K562 (cell line): ENCODE measurements at places on chromosomes 4 and X. TPM values are rescaled to one million over a fixed set of nuclear protein-coding genes. Genes with fewer than 3 reads are reported as not detected.
A peak's percentile ranks its signal among the peaks of the same experiment; 100 is the strongest.

The ATP1B4 gene
- polyA plus RNA-seq = not detected in 2 replicates

The ENAM gene
- polyA plus RNA-seq = not detected in 2 replicates

The CPLX1 gene
- polyA plus RNA-seq = 0.55 and 1.3 TPM in 2 replicates

The TIGD4 gene
- 0.24 and 0.28 TPM in 2 replicates for polyA plus RNA-seq

The SSX3 gene
- polyA plus RNA-seq = 79.7 and 100 TPM in 2 replicates

The NOCT gene
- 4.0 and 5.1 TPM in 2 replicates for polyA plus RNA-seq

The PRR32 gene
- not detected in 2 replicates for polyA plus RNA-seq

The BCOR gene
- 44.4 and 64.6 TPM in 2 replicates for polyA plus RNA-seq

The SHISA3 gene
- polyA plus RNA-seq = not detected in 2 replicates

The ASB9 gene
- polyA plus RNA-seq = 1.1 and 1.8 TPM in 2 replicates

The ZAR1 gene
- 0.12 and 0.57 TPM in 2 replicates for polyA plus RNA-seq

DNA sequence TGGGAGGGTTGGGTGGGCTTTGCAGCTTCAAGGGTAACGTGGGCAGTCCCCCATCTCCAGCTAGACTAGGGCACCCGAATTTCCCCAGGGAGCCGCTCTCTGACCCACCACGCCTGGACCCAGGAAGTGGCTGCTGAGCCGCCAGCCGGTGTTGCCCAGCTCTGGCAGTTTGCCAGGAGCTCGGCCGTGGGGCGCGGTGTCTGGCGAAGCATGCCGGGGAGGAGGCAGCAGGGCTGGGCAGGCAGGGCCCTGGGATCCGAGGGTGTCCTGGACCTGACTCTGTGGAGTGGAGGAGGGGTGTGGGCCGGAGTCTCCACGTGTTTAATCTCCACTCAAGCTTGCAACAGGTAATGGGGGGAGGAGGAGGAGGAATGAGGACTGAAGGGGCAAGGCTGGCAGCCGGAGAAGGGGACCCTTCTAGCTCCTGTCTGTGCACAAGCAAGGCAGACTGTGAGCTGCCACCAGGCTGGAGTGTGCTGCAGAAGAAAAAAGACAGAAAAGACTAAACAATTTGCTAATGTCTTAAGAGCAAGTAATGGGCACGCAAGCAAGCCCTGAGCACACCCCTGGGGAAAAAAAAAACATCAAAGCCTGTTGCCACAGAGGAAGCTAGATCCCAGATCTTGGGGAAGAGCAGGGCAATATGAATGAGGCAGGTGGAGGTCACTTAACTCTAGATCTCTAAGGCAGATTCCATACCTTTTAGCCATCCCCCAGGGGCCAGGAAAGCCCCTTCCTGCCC is 2.4 kb downstream of the LONRF3 start:
- H3K27ac ChIP-seq = peak overlapping the region; percentile 87; the same call in 2 of the 3 replicates
- H3K4me1 ChIP-seq = peaks cover 5% of the 10 kb centered on the region; the same call in 1 of the 3 replicates
- H3K27me3 ChIP-seq = peaks cover 4% of the 10 kb centered on the region; the same call in 1 of the 2 replicates
- peak overlapping the region; percentile 52 for H3K4me3 ChIP-seq

DNA sequence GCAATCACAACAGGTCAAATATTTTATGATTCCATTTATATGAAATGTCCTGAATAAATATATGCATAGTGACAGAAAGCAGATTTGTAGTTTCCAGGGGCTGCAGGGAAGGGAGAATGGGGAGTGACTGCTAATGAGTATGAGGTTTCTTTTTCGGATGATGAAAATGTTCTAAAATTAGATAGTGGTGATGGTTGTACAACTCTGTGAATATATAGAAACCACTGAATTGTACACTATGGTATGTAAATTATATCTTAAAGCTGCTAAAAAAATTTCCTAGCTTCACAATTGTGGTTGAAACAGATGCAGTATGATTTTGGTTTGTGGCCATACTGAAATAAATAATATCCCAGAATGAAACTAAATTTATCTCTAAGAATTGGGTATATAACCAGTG is 12.9 kb upstream of the IL2 start:
- no peak overlapping the region for H3K4me3 ChIP-seq
- DNase-seq = no peak
- no peaks in the 10 kb centered on the region for H3K36me3 ChIP-seq
- no peak overlapping the region for H3K27ac ChIP-seq
- H3K4me1 ChIP-seq = no peaks in the 10 kb centered on the region
- H3K27me3 ChIP-seq = no peaks in the 10 kb centered on the region

GRCh38 chrX:20011608-20012007 is 20.7 kb upstream of the BCLAF3 start:
- H3K27me3 ChIP-seq = no peaks in the 10 kb centered on the region
- no peaks in the 10 kb centered on the region for H3K4me1 ChIP-seq
- no peaks in the 10 kb centered on the region for H3K36me3 ChIP-seq
- H3K27ac ChIP-seq = no peak overlapping the region
- H3K4me3 ChIP-seq = no peak overlapping the region

- no peak overlapping the region for H3K4me3 ChIP-seq
- H3K4me1 ChIP-seq = no peaks in the 10 kb centered on the region
- no peaks in the 10 kb centered on the region for H3K27me3 ChIP-seq
These were observed 18.2 kb downstream of the NAAA start for GRCh38 chr4:75922588-75922987.

- no peak overlapping the region for H3K4me3 ChIP-seq
- peak overlapping the region; percentile 39; the same call in 1 of the 3 replicates for H3K27ac ChIP-seq
- H3K36me3 ChIP-seq = no peaks in the 10 kb centered on the region
- no peak for DNase-seq
- peaks cover 6% of the 10 kb centered on the region; the same call in 1 of the 3 replicates for H3K4me1 ChIP-seq
These were observed 184.0 kb downstream of the ARHGAP24 start for GRCh38 chr4:85658766-85659439.

DNA sequence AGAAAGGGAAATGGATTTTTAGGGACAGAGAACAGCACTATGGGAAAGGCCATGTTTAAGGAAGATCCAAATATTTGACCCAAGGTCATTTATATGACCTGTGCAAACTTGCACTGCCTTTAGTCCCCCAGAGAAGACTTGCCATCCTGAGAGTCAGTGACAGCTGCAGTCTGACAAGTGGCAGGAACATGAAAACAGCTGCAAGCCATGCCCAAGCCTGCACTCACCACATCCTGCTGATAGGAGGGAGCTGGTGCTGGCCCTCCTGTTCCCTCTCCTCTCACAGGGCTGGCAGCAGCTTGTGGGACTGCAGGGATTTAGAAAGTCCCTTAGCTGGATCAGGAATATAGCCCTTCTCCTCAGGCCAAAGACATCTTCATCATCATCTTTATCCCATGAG is 187.7 kb downstream of the RAP1GDS1 start:
- no peak overlapping the region for H3K27ac ChIP-seq
- H3K36me3 ChIP-seq = no peaks in the 10 kb centered on the region; the same call in 2 of the 3 replicates
- no peak for DNase-seq
- no peaks in the 10 kb centered on the region for H3K27me3 ChIP-seq
- no peak overlapping the region for H3K4me3 ChIP-seq

DNA sequence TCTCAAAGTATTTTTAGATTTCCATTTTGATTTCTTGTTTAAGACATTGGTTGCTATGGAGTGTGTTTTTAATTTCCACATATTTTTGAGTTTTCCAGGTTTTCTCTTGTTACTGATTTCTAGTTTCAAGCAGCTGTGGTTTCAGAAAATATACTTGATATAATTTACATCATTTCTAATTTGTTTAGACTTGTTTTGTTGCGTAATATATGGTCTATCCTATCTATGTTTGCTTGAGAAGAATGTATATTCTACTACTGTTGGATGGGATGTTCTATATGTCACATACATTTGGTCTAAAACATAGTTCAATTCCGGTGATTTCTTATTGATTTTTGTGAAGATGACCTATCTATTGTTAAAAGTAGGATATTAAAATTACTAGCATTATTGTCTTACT is 170.5 kb upstream of the EMCN start:
- no peaks in the 10 kb centered on the region for H3K27me3 ChIP-seq
- H3K36me3 ChIP-seq = no peaks in the 10 kb centered on the region
- no peak for DNase-seq
- no peak overlapping the region for H3K27ac ChIP-seq
- H3K4me3 ChIP-seq = no peak overlapping the region

GRCh38 chrX:13721371-13721770 is 13.0 kb downstream of the TRAPPC2 start:
- H3K4me1 ChIP-seq = no peaks in the 10 kb centered on the region
- peaks cover 60% of the 10 kb centered on the region; the same call in 2 of the 3 replicates for H3K36me3 ChIP-seq
- no peak overlapping the region; the same call in 2 of the 3 replicates for H3K27ac ChIP-seq
- no peaks in the 10 kb centered on the region for H3K27me3 ChIP-seq
- no peak overlapping the region for H3K4me3 ChIP-seq

DNA sequence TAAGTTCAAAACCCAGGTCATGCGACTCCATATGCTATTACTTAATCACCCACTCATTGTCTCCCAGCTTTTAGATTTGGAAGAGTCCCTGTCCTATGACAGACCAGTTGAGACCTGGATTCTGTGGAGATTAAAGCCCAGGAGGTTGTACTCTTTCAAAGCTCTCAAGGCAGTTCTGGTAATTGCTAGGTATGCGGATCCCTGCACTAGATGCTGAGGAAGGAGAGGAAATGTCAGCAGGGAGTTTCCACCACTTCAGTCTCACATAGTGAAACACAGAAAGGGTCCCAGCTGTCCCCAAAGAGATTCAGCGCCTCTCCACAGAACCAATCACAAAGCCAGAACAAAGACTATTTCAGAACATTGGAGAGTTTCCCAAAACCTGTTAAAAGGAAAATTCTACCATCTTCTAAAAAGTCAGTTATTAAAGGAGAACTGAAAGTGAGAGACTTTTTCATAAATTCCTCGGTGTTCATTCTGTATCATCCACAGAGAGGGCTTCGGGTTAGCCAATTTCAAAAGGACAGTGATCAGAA is 53.4 kb downstream of the IRF2 start:
- H3K4me3 ChIP-seq = no peak overlapping the region
- H3K27ac ChIP-seq = no peak overlapping the region
- no peaks in the 10 kb centered on the region for H3K27me3 ChIP-seq
- peaks cover 20% of the 10 kb centered on the region for H3K4me1 ChIP-seq
- no peak for DNase-seq

DNA sequence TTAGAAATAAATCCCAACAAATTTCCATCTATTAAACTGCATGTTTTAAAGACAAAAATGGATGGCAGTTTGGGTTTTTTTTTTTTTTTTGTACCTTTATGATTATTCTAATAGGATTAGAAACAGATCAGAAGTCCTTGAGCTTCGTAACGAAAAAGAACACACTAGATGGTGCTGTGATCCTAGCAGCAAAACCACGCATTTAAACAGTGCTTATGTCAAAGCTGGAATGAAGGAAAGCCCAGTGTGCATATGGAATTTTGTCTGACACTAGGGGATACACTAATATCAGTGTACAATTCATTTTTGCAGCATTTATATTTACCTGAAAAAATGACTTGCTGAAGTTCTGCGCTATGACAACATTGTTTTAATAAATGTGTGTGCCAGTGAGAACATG is 229.1 kb downstream of the VEGFC start:
- H3K27me3 ChIP-seq = no peaks in the 10 kb centered on the region
- H3K4me1 ChIP-seq = no peaks in the 10 kb centered on the region
- no peak for DNase-seq
- no peaks in the 10 kb centered on the region for H3K36me3 ChIP-seq
- H3K4me3 ChIP-seq = no peak overlapping the region

GRCh38 chrX:69320116-69320515 is 154.9 kb upstream of the PJA1 start:
- H3K27me3 ChIP-seq = no peaks in the 10 kb centered on the region
- H3K27ac ChIP-seq = no peak overlapping the region
- no peak for DNase-seq
- H3K4me3 ChIP-seq = no peak overlapping the region
- H3K4me1 ChIP-seq = no peaks in the 10 kb centered on the region

GRCh38 chrX:16807976-16808542 is 21.8 kb downstream of the TXLNG start:
- no peak overlapping the region for H3K27ac ChIP-seq
- peak; percentile 37 for DNase-seq
- no peak overlapping the region for H3K4me3 ChIP-seq
- peaks cover 8% of the 10 kb centered on the region; the same call in 2 of the 3 replicates for H3K4me1 ChIP-seq
- no peaks in the 10 kb centered on the region for H3K27me3 ChIP-seq

DNA sequence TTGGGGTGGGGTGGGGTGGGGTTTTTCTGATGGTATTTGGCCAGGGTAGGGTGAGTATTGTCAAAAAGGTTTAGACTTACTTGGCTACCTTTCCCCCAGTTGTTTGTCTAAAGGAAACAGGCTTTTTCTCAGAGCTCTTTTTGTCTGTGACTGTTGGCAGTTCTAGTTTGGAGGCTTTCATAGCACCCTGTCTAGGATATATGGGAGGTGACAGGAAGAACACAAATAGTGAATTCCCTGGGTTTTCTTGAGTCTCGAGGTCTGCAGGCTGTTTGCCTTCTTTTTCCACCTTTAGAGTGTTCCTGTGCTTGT is 13.5 kb downstream of the RPS6KA3 start:
- no peak overlapping the region for H3K27ac ChIP-seq
- H3K36me3 ChIP-seq = peaks cover 16% of the 10 kb centered on the region; the same call in 2 of the 3 replicates
- no peak overlapping the region for H3K4me3 ChIP-seq
- no peak for DNase-seq
- peaks cover 6% of the 10 kb centered on the region; the same call in 2 of the 3 replicates for H3K4me1 ChIP-seq

DNA sequence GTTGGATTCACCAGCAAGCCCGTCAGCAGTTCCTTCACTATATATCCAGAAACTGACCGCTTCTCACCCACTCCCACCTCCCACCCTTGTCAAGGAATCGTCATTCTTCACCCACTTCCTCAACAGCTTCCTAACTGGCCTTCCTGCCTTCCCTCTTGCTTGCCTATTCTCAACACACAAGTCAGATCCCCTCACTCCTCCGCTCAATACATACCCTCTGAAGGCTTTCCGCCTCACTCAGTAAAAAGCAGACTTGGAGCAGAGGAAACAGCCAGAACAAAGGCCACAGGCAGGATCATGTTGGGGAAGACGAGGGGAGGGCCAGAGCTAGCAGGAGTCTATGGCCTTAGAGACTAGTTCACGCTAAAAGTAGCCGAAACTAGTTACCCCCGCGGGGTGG is 23.7 kb downstream of the RWDD4 start:
- no peaks in the 10 kb centered on the region for H3K27me3 ChIP-seq
- no peak overlapping the region for H3K4me3 ChIP-seq
- no peak for DNase-seq
- no peak overlapping the region for H3K27ac ChIP-seq
- peaks cover 6% of the 10 kb centered on the region; the same call in 2 of the 3 replicates for H3K4me1 ChIP-seq
- no peaks in the 10 kb centered on the region for H3K36me3 ChIP-seq

DNA sequence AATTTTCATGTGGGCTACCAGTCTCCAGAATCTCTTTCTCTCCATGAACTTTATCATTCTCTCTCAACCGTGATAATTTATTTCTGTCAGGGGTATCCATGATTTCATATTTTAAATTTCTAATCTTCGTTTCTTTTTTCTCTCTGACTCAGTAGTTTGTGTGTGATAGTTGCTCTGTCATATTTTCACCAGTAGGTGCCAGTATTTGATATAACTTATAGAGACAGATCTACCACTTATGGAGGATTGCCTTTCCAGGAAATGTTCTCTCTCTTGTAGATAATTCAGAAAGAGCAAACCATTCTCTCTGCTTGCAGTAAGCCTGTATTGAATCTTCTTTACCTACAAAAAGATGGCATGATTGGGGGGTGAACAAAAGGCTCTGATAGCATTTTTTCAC is 79.3 kb upstream of the DYNLT3 start:
- no peaks in the 10 kb centered on the region for H3K27me3 ChIP-seq
- DNase-seq = peak; percentile 12
- no peak overlapping the region for H3K27ac ChIP-seq
- H3K4me1 ChIP-seq = no peaks in the 10 kb centered on the region

- no peaks in the 10 kb centered on the region for H3K4me1 ChIP-seq
- H3K36me3 ChIP-seq = no peaks in the 10 kb centered on the region
- no peaks in the 10 kb centered on the region for H3K27me3 ChIP-seq
- H3K4me3 ChIP-seq = no peak overlapping the region
- no peak overlapping the region for H3K27ac ChIP-seq
These were observed 11.7 kb upstream of the PTPN13 start for GRCh38 chr4:86582410-86582809.

- no peak overlapping the region for H3K27ac ChIP-seq
- no peaks in the 10 kb centered on the region for H3K36me3 ChIP-seq
- H3K4me1 ChIP-seq = no peaks in the 10 kb centered on the region
- no peak for DNase-seq
These were observed 201.7 kb upstream of the ANK2 start for GRCh38 chr4:112847781-112848180.

- no peak overlapping the region for H3K27ac ChIP-seq
- H3K4me1 ChIP-seq = no peaks in the 10 kb centered on the region
- H3K27me3 ChIP-seq = no peaks in the 10 kb centered on the region
These were observed 221.2 kb upstream of the PABPC4L start for GRCh38 chr4:134422776-134423175.
